GM23248 (cell line): ENCODE measurements at places on chromosomes 3 and 15. TPM values are rescaled to one million over a fixed set of nuclear protein-coding genes. Genes with fewer than 3 reads are reported as not detected.

DNA sequence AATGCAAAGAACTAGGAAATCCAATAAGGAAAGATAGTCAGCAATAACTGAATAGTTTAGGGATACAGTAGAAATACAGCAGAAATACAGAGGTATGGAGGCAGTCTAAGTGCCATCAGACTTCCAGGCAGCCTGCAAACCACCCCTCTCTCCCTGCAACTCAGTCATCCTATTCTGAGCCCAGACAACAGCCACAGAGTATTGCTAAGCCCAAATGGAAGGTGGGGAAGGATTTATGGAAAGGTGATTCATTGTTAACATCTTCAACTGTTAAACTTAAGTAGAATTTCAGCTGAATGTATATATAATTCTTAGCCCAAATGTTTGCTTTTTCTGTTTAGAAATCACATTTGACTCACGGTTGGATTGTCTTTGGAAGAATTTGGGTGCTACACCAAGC is 300.4 kb downstream of the RBMS3 start:
- H3K4me3 ChIP-seq, result no peak overlapping the region
- no peaks in the 10 kb centered on the region for H3K36me3 ChIP-seq
- DNase-seq, result peak; percentile 75
- H3K27ac ChIP-seq, result peak overlapping the region; percentile 52
- H3K27me3 ChIP-seq, result no peaks in the 10 kb centered on the region

MESP1 gene
- total RNA-seq, result not detected in 2 replicates

DNA sequence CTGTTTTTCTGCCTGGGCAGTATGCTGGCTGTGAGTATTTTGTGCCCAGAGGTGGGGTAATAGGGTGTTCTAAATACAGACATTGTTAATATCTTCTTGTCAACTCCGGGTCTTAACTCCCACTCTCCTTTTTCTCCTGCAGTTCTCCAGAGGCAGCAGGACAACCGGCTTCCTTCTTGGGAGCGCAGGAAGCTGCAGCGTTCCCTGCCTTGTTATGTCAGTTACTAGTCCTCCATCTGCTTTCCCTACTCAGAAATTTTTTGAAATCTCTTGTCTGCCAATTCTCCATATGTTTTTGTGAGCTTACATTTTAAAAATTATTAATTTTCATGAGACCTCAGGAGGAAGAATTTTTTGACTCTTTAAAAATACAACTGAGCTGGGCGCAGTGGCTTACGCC is 67.2 kb downstream of the NEO1 start:
- no peaks in the 10 kb centered on the region for H3K4me1 ChIP-seq
- no peaks in the 10 kb centered on the region for H3K27me3 ChIP-seq

GRCh38 chr3:165513715-165514701 is 317.8 kb upstream of the SLITRK3 start:
- H3K4me1 ChIP-seq, result no peaks in the 10 kb centered on the region
- no peak overlapping the region for H3K4me3 ChIP-seq
- H3K36me3 ChIP-seq, result no peaks in the 10 kb centered on the region
- no peak for DNase-seq
- H3K27ac ChIP-seq, result no peak overlapping the region

- H3K4me1 ChIP-seq, result peaks cover 12% of the 10 kb centered on the region; the same call in 1 of the 2 replicates
- peak; percentile 3 for DNase-seq
- H3K27ac ChIP-seq, result no peak overlapping the region
- H3K4me3 ChIP-seq, result no peak overlapping the region
- H3K27me3 ChIP-seq, result no peaks in the 10 kb centered on the region
- no peaks in the 10 kb centered on the region for H3K36me3 ChIP-seq
Observed at GRCh38 chr3:188001093-188001492, 152.9 kb upstream of the LPP start.

GRCh38 chr15:80710635-80711554 is 15.8 kb downstream of the ABHD17C start:
- H3K36me3 ChIP-seq, result no peaks in the 10 kb centered on the region
- H3K27me3 ChIP-seq, result no peaks in the 10 kb centered on the region
- H3K4me1 ChIP-seq, result peaks cover 4% of the 10 kb centered on the region; the same call in 1 of the 2 replicates
- H3K4me3 ChIP-seq, result no peak overlapping the region
- no peak overlapping the region for H3K27ac ChIP-seq
- DNase-seq, result peak; percentile 42

MUC13 gene
- total RNA-seq, result 0.25 and 0.32 TPM in 2 replicates

GRCh38 chr15:33834892-33835743 is 133.2 kb upstream of the CHRM5 start:
- H3K36me3 ChIP-seq, result no peaks in the 10 kb centered on the region
- H3K27ac ChIP-seq, result no peak overlapping the region
- peaks cover 10% of the 10 kb centered on the region for H3K27me3 ChIP-seq
- no peaks in the 10 kb centered on the region for H3K4me1 ChIP-seq
- H3K4me3 ChIP-seq, result no peak overlapping the region
- peak; percentile 9 for DNase-seq

- H3K27me3 ChIP-seq, result no peaks in the 10 kb centered on the region
- H3K27ac ChIP-seq, result no peak overlapping the region
- H3K4me3 ChIP-seq, result no peak overlapping the region
Observed at GRCh38 chr15:94610069-94610468, 378.7 kb downstream of the MCTP2 start.

DNA sequence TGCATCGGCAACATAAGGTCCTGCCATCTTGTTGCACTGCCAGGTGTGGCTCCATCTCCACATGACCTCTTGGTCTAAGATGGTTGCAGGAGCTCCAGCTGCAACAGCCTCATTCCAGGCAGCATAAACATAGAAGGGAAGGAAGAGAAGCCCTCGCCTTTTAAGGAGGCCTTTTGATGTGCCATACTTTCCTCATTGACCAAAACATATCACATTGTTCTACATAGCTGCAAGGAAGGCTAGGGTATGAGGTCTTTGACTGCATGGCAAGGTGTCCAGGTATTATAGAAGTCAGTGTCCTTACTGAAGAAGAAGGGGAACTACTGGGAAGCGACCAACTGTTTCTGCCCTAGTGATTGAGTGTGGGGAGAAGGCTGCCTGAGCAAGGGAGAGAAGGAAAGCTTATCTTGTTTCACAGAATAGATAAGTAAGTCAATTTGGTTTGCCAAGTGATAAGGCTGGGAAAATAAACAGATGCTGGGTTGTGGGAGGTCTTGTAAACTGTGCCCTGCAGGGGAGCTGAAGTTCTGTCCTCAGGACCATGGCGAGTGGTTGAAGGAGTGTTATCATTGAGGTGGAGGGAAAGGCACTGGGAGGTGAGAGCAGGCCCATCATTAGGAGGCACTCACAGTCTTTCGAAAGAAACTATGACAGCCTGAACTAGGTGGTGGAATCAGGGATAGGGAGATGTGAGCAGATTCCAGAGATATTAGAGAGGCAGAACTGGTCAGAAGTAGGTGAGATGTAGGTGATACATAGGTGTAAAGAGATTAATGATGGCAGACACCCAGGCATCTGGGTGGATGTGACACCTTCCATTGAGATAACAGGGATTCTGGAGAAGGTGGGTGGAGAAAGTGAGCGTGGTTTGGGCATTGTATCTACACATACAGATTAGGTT is 93.8 kb upstream of the IGF1R start:
- no peak overlapping the region for H3K4me3 ChIP-seq
- peaks cover 32% of the 10 kb centered on the region for H3K27me3 ChIP-seq
- H3K36me3 ChIP-seq, result no peaks in the 10 kb centered on the region
- DNase-seq, result no peak
- H3K4me1 ChIP-seq, result no peaks in the 10 kb centered on the region

ROPN1B gene
- total RNA-seq, result not detected in 2 replicates

DNA sequence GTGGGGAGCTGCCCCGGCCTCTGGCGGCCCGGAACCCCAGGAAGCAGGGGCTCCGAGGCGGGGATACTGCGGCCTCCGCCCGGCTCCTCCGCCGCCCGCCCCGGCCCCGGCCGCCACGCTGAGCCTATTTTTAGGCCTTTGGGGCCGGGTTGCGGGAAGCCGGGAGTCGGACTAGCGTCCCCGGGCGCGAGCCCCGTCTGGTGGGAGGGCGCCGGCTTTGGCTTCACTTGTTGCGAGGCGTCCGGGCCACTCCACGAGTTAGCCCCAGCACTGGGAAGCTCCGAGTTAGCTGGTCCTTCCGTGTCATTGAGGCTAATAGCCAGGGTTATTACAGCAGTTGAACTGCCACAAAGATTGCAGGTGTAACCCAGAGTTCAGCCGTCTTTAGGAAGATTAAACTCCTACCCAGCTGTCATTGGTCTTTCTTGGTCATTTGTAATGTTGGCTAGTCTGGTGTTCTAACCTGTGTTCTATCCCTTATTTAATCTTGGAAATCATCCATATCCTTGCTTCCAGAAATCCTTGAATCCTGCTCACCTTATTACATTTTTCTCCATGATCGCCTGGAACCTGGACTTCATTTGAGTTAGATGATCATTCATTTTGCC is 791 bp downstream of the GYG1 start:
- peak overlapping the region; percentile 74 for H3K4me3 ChIP-seq
- DNase-seq, result peak; percentile 78
- H3K36me3 ChIP-seq, result peaks cover 18% of the 10 kb centered on the region
- no peaks in the 10 kb centered on the region for H3K27me3 ChIP-seq
